ENCODE measurements at places on chromosomes 16 and 17.
A peak's percentile ranks its signal among the peaks of the same experiment; 100 is the strongest.

GRCh38 chr16:54437921-54438320, 151.3 kb upstream of the IRX3 start:
- H3K4me1 ChIP-seq: no peaks in the 10 kb centered on the region
- H3K27me3 ChIP-seq: peaks cover under 1% of the 10 kb centered on the region
- no peak overlapping the region for H3K4me3 ChIP-seq
- no peak for DNase-seq

GRCh38 chr17:17079761-17080160, 37.5 kb downstream of the MPRIP start:
- DNase-seq: no peak
- no peak overlapping the region for H3K4me3 ChIP-seq
- no peaks in the 10 kb centered on the region for H3K27me3 ChIP-seq

- no peaks in the 10 kb centered on the region for H3K4me1 ChIP-seq
- no peak for DNase-seq
- H3K4me3 ChIP-seq: no peak overlapping the region
- H3K27ac ChIP-seq: no peak overlapping the region
Observed at GRCh38 chr17:67435122-67435521, 58.0 kb downstream of the PITPNC1 start.

DNA sequence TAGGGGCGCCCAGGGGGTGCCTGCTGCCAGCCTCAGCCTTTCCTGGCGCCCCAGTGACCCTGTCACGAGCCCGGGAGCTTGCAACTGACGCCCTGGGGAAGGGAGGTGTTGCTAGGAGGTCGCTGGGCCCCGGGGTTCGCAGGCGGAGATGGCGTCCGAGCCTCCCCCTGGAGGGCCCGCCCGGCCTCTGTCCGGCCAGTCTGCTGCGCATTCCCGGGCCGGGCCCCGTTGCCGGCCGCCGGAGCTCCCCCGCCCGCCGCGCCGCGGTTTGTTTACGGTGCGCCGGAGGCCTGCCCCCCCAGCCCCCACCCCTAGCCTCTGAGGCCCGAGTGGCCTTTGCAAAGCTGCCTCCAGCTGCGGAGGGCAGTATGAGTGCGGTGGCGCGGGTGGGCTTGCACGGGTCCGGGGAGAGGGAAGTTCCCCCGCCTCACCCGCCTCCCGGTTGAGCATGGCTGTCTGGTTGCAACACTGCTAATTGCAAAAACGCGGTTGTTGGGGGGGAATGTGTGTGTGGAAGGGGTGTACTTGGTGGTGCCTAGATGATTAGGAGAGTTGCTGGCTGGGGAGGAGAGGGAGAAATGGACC, 514 bp downstream of the THRA start:
- H3K4me1 ChIP-seq: peaks cover 51% of the 10 kb centered on the region
- peak overlapping the region; percentile 99 for H3K27ac ChIP-seq
- H3K4me3 ChIP-seq: peak overlapping the region; percentile 99
- no peaks in the 10 kb centered on the region for H3K27me3 ChIP-seq

- H3K27me3 ChIP-seq: no peaks in the 10 kb centered on the region
- peaks cover 4% of the 10 kb centered on the region for H3K4me1 ChIP-seq
- DNase-seq: no peak
- no peaks in the 10 kb centered on the region for H3K36me3 ChIP-seq
- no peak overlapping the region for H3K27ac ChIP-seq
Observed at GRCh38 chr17:46125831-46126230, 67.4 kb downstream of the KANSL1 start.

DNA sequence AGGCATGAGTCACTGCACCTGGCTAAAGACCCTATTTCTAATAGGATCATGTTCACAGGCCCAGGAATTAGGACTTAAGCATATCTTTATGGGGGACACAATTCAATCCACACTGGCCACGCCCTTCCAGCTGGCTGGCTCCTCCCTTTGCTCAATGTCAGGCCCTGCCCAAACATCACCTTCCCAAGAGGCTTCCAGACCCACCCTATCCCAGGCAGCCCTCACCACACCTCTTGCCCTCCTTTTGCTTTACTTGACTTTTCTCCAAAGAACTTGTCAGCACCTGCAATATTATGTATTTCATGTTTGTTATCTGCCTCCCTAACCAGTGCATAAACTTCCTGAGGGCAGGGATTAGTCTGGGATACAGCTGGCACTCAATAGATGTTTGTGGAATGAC, 109.6 kb upstream of the CDH5 start:
- no peaks in the 10 kb centered on the region for H3K4me1 ChIP-seq
- no peak for DNase-seq
- H3K36me3 ChIP-seq: no peaks in the 10 kb centered on the region
- H3K27me3 ChIP-seq: no peaks in the 10 kb centered on the region

DNA sequence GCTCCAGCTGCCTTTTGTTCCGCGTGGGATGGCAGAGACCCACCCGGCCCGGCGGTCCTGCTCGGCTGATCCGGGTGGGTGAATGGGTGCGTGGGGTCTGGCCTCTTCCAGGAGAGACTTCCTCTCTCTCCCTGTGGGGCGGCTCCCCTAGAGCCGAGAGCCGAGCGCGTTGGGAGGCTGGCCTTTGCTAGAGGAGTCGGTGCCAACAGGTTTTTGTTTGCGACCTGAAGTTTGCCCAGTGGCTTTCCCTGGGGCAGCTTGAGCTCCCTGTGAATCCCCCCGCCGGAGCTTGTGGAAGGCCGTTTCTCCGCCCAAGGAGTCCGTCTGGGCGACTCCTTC, 970 bp downstream of the EPN2 start:
- H3K4me1 ChIP-seq: peaks cover 3% of the 10 kb centered on the region
- H3K4me3 ChIP-seq: peak overlapping the region; percentile 99
- H3K27ac ChIP-seq: peak overlapping the region; percentile 75
- H3K36me3 ChIP-seq: peaks cover 2% of the 10 kb centered on the region

GRCh38 chr17:28372203-28372944, 880 bp downstream of the SARM1 start:
- peak overlapping the region; percentile 21 for H3K4me3 ChIP-seq
- DNase-seq: no peak
- peaks cover 4% of the 10 kb centered on the region for H3K27me3 ChIP-seq
- no peaks in the 10 kb centered on the region for H3K36me3 ChIP-seq
- H3K27ac ChIP-seq: no peak overlapping the region
- peaks cover 38% of the 10 kb centered on the region for H3K4me1 ChIP-seq

- peaks cover 2% of the 10 kb centered on the region for H3K36me3 ChIP-seq
- no peak overlapping the region for H3K27ac ChIP-seq
- H3K4me1 ChIP-seq: peaks cover 22% of the 10 kb centered on the region
- H3K27me3 ChIP-seq: no peaks in the 10 kb centered on the region
- no peak for DNase-seq
Observed at GRCh38 chr16:67482233-67482924, 968 bp downstream of the AGRP start.

DNA sequence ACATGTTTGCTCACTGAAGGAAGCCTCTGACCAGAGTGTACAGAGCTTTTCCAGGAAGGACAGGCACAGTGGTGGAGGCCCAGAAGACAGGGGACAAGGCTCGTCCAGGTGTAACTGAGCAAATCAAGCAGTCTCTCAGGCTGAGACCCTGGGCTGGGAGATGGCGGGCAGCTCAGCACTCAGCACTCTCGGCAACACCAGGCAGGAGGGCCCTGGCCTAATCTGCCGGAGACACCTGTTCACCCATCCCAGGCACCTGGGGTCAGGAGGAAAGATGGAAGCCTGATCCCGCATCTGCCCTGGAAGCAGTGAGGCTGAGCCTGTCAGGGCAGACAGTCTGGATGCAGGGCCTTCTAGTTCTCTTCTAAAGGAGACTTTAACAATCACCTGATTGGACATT, 4.8 kb downstream of the RASL10B start:
- peaks cover 13% of the 10 kb centered on the region for H3K27me3 ChIP-seq
- H3K4me3 ChIP-seq: no peak overlapping the region
- no peak overlapping the region for H3K27ac ChIP-seq
- H3K36me3 ChIP-seq: no peaks in the 10 kb centered on the region

All from large intestine (tissue), 12 donors.